ENCODE measurements at places on chromosomes 5 and 9.

- no peak for DNase-seq
Observed at GRCh38 chr9:117696154-117696553, 8.0 kb upstream of the TLR4 start.

DNA sequence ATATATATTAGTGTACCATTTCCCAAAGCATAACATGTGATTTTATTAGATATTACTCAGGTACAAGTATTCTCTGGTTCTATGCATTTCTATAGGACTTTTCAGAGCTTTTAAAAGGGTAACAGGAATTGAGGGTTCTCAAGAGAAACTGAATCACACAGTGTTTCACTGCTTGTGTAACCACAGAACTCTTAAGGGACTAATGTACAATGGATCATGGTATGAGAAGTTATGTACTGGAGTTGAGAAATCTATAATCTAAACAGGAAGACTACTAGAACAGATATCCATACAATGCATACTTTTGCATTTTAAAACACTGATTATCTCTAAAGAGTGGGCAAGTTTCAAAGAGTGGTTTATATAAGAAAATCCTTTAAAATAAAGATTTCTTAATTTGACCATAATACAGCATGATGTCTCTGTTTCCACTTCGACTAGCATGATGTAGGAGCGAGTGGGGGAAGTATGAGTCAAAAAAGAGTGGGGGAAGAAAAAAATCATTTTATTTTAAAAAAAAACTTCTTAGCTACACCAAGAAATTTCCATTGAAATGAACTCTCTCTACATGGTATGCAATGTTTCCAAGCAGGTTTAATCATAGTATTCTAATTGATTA, 183.5 kb downstream of the RFX3 start:
- DNase-seq, result no peak

DNA sequence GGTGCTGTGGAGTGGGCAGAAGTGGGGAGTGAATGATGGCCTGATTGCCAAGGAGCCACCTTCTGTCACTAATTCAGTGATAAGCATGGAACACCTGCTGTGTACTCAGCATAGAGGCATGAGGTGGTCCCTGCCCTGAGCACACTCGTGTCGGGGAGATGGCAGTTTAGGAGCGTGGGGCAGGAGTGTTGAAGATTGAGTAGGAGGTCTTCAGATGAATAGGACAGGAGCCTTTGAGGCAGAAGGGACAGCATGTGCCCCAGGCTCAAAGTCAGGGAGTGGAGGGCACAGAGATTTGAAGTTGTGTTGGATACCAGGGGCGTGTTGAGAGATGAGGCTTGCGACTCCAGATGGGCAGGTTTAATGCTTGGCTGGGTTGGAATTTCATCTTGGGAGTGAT, 55.0 kb downstream of the ZNF618 start:
- DNase-seq, result no peak

GRCh38 chr5:55453211-55453610, 81.6 kb downstream of the PLPP1 start:
- DNase-seq, result no peak

DNA sequence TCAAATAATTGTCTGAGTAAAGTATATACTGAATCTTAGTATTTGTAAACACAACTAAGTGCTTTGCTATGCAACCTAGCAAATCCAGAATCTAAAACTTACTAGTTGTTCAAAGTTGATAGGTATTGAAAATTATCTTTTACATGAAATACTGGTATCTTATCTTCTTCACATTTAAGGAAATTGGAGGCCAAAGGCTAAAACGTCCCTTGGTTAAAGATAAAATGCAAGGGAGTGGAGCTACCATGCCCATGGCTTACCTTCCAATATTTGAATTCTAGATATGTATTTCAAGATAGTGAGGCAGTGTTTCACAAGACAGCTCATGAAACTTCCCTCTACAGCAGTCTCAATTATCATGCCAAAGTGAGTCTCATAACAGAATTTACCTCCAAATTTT, 373.5 kb downstream of the KIAA0825 start:
- DNase-seq, result no peak

DNA sequence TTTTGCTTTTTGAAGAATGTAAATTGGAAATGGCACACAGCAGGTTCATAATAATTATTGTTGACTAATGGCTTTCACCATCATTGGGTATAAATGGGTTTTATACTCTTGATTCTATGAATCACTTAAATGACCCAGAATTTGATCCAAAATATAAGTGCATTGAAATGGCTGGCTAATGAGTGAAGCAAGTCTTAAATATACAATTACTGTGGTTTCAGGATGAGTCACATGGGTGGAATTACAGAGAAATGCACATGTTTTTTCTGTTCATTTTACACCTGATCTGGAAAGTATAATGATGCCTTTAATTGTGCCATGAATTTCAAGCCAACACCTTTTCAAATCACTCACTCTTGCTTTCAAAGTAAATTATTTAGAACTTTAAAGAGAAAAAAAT, 380.8 kb upstream of the CD180 start:
- no peak for DNase-seq

GRCh38 chr5:96279801-96280542, 153.1 kb downstream of the PCSK1 start:
- DNase-seq, result no peak

- no peak for DNase-seq
Observed at GRCh38 chr5:33611877-33612276, 171.1 kb downstream of the TARS1 start.

- no peak for DNase-seq
Observed at GRCh38 chr9:70998962-70999361, 122.5 kb downstream of the TRPM3 start.

- no peak for DNase-seq
Observed at GRCh38 chr5:122478741-122479442, 166.9 kb downstream of the SNCAIP start.

DNA sequence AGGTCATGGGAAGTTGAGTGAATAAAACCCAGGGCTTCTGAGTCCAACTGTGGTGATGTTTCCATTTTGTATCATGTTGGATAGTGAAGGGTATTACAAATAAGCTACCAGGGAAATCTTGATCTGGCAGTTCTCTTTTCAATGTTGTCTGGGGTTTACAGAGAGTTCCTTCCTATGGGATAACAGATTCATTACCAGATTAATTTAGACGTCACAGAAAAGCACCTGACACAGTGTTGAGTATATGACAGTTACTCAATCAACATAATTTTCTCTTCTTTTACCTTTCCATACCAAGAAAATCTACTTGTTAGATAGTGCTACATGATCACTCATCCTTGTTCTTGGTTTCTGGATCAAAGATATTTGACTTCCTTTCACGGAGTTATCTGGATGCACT, 270.9 kb downstream of the ACTL7B start:
- DNase-seq, result no peak

DNA sequence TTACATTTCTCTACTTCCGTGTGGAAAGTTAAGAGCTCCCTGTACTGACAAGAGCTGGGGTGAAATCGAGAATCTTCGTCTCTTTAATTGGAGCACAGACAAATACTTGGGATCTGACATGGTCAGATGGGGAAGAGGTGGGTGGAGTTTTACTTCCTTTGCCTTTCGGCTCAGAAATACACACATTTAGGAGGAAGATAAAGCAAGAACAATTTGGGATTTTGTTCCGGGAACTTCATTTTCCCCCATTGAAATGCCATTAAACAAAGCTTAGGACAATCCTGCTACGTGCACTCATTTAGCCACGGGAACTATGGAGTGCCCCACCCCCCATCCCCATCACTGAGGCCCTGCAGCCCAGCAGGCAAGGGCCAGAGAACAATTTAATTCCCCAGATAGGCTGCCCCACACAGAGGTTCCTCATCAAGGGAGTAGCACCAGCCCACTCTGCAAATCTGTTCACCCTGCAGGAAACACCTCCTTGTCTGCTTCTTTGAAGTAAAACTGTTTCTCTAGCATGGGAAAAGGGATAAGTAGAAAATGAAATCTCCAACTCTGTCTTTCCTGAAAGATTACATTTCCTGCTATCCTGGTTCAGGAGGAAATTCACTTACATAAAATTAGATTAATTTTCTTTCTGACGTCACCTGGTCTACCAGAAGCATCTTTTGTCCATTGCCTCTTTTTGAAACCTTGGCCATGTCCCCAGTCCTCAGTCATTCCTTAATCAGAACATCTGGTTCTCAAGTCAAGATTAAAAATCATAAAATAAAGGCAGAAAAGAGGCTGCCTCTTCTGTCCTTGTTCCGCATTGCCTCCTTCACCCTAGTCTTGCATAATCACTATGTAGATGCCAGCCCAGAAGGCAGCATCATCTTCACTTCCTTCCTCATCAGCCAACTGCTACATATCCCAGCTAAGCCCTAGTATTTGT, 206.4 kb downstream of the ENC1 start:
- DNase-seq, result peak; percentile 87

GRCh38 chr9:99818500-99818899, 3.2 kb upstream of the NR4A3 start:
- DNase-seq, result no peak

GRCh38 chr9:563200-563599, 278.3 kb upstream of the DMRT1 start:
- no peak for DNase-seq

Data from bone marrow (tissue), 2 donors.